Fibroblast of the conjunctiva (primary cell): ENCODE measurements at places on chromosomes 11 and 22.

DNA sequence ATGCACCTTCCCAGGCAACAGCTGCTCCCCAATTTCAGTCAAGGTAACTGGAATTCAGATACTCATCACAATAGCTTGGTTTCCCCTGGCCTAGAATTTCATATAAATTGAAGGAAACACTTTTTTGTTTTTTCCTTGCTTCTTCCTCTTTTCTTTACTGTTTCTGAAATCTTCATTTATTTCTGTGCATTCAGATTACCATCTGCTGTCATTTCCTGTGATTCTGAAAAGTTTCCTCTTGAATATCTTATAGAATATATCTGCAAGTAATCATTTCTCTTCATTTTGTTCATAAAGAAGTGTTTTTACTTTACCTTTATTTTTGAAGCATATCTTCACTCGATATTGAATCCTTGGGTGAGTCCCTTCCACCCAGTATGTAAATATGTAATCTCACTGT, 85.3 kb downstream of the GAB4 start:
- no peak for DNase-seq

GRCh38 chr22:39723463-39723862, 152.9 kb downstream of the CACNA1I start:
- no peak for DNase-seq

- DNase-seq, result no peak
These were observed 229.1 kb upstream of the ZBED5 start for GRCh38 chr11:11086979-11087378.

GRCh38 chr11:4017129-4017528, 77.5 kb upstream of the RRM1 start:
- DNase-seq, result no peak

DNA sequence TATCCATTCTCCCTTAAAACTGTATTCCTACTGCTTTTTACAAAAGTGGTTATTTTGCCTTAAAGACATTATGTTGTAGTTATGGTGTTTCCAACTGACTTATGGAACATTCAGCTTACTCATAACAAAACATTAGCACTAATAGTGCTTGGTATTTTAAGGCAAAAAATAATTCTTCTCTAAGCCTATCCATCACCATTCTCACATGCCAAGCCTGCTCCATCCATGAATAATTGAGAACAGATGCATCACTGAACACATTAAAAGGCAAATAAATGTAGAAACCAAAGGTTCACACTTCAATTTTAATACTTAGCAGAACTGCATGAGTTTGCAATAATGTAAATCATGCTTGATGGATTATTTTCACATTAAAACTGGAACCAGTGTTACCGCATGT, 42.3 kb upstream of the DDI1 start:
- no peak for DNase-seq

DNA sequence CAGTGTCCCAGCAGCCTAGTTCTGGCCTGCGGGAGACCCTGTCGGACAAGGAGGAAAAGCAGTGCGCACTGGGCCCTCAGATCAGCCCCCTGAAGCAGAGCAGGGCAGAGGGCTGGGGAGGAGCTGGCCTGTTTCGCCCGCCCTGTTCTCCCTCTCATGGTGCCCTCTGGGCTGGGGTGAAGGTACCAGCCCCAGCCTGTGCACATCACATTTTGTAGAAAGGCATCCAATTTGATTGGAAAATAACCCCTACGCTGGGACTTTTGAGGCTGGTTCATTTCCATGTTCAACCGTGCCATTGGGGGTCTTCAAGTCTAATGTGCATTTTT, 832 bp upstream of the NAP1L4 start:
- no peak for DNase-seq
